ENCODE measurements at places on chromosomes 16 and 17.

GRCh38 chr16:73998707-73999106 lies 297.9 kb upstream of the PSMD7 start:
- no peak for DNase-seq

DNA sequence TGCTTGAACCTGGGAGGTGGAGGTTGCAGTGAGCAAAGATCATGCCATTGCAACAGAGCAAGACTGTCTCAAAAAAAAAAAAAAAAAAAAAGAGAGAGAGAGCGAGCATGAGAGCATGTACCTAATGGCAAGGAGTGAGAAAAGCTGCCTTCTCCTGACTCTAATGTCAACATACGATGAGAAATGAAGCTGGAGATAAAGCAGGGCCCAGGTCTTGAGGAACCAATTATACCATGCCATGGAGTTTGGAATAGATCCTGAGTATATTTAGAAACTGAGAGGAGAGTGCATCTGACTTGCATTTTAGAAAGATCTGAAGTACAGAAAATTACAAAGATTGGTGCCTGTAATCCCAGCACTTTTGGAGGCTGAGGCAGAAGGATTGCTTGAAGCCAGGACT lies 3.8 kb upstream of the MAP2K6 start:
- no peak for DNase-seq

- DNase-seq, result no peak
These were observed 4.7 kb upstream of the SMTNL2 start for GRCh38 chr17:4579678-4580077.

DNA sequence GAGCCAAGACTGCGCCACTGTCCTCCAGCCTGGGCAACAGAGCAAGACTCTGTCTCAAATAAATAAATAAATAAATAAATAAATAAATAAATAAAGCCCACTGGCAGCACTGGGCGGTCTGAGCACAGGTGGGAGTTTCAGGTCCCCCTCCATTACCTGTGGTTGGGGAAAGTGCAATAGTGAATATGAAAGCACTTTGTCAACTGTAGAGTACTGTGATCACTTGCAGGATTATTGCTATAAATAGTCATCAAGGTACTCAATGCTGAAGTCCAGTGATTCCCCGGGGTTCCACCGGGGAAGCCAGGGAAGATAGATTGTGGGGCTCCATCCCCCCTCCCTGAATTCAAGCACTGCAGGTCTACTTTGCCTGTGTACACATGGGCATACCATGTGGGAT lies 42.7 kb upstream of the CPNE2 start:
- no peak for DNase-seq

- no peak for DNase-seq
These were observed 189.9 kb downstream of the SEC14L1 start for GRCh38 chr17:77330602-77331081.

All from fibroblast of villous mesenchyme (primary cell).